Sigmoid colon (tissue), 7 donors: ENCODE measurements at places on chromosomes 11 and 22. TPM values are rescaled to one million over a fixed set of nuclear protein-coding genes. Genes with fewer than 3 reads are reported as not detected.
A peak's percentile ranks its signal among the peaks of the same experiment; 100 is the strongest.

NRGN gene
- polyA plus RNA-seq = 7.4 TPM

DNA sequence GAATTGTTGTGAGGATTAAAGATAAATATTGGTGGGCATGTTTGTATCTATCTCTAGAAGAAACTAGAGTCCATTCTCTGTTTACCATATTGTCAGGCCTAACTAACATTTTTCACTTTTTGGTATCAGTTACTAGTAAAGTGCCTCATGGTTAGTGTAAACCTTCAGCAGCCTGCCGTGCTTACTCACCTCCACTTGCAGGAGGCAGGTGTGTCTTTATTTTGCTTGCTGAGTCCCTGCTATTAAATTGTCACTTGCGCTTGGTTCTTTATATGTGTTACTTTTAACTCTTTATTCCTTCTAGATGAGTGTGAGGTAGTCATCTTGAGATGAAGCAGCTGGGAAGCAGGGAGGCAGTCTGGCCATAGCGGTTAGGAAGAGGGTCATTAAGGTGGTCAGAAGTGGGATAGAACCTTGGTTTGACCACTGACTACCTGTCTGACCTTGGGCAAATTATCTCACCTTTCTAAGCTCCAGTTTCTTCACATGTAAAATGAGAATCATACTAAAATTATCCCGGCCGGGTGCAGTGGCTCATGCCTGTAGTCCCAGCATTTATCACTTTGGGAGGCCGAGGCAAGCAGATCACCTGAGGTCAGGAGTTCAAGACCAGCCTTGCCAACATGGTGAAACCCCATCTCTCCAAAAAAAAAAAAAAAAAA is 21.2 kb downstream of the PPP6R3 start:
- DNase-seq = no peak

- no peak for DNase-seq
Observed at GRCh38 chr22:49051491-49052022, 776.1 kb downstream of the BRD1 start.

DNA sequence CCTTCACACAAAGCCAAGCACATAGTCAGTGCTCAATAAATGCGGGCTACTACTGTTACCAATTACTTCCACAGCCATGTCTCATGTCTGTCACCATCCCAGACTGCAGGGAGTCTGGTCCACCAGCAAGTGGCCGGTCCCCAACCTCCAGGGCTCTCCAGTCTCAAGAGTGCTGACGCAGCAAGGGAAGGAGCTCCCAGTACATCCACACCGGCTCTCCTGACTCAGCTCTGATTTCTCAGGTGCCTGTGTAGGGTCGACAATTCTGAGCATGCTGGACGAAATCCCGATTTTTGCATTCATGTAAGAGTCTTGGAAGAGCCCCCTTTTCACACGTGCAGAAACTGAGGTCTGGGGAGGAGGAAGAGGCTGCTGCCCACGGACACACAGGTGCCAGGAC is 10.3 kb upstream of the NEFH start:
- no peak for DNase-seq

- no peak for DNase-seq
Observed at GRCh38 chr11:67271205-67271540, 4.9 kb downstream of the GRK2 start.

OR2AG2 gene
- not detected for polyA plus RNA-seq

OR10A3 gene
- not detected for polyA plus RNA-seq

DNA sequence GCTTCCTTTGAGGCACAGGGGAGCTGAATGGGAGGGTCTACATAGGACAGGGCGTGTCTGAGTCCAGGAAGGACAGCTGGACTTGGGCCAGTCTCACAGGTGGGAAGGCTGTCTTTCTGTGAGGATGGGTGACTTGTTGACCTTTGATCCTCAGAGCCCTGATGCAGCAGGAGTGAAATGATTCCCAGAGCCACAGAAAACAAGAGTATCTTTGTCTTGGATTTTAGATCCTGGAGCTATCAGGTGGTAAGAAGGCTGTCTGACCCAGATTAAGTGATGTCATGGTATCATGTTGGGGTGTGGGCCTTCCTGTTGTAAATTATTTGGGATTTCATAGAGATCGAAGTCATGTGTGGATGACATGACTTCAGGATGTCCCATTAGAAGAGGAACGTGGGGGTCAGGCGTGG is 15.0 kb downstream of the PTPRJ start:
- DNase-seq = no peak

DNA sequence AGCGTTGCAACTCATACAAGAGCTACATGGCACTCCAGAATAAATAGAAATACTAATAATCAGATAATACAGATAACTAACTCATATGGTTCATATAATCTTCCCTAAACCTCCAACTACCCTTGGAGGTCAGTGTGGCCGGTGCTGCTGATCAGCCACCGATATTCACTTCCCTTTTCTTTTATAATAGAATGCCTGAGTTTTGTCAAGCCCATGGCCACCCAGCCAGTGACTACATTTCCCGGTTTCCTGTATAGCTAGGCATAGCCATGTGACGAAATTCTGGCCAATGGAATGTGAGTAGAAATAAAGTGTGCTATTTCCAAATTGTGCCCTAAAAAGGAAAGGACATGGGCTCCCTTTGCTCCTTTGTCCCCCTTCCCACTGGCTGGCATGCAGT is 5.9 kb upstream of the CAT start:
- DNase-seq = no peak

- DNase-seq = no peak
Observed at GRCh38 chr11:110356762-110357671, 60.6 kb upstream of the RDX start.

- DNase-seq = no peak
Observed at GRCh38 chr11:110148775-110149744, 55.9 kb downstream of the ZC3H12C start.

DNA sequence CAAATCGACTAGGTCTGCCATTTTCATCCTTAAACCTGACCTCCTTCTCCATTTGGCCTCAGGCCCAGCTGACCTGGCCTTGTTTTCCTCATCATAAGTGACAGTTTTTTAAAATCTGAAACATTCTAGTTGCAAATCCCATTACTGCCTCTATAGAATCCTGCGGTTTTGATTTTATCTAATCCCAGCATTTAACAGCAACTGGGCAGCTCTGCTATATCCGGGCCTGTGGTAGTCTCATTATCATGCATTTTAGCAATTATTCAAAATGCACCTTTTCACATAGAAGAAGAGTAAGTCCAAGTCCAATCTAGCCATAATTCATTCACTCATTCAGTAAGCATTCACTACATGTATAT is 28.6 kb upstream of the BIRC3 start:
- DNase-seq = no peak

DNA sequence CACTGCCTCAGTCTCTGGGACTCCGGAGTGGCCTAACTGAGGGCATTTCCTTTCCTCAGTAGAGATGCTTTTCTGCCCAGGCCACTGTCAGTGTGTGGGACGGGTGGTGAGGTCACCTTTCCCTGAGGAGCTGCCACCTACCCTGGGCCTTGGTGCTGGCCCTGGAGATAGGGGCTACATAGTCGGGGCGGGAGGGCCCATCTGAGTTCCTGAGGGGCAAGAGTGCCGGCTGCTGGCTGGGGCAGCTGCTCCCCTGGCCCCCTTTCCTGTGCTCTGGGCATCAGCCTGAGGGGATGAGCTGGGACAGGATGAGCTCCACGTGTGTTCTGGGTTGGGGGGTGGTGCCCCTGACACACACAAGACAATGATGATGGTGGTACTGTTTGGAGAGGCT is 5.4 kb downstream of the KCNC1 start:
- peak; percentile 47 for DNase-seq

DNA sequence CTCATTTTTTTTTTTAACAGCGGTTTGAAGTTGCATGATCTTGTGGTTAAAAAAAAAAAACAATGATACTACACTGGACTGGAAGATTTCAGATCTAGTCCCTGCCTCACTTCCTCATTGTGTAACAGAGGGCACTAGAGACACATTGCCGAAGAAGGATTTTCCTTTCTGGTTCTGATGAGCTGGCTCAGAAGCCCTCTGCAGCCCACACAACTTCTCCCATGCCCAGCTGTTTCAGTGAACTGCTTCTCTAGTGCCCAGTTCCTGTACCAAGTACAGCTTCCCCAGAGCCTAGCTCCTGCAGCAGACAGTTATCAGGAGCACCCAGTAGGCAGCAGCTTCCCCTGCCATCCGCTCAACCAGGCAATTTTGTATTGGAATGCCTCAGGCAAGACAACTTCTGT is 29.5 kb upstream of the ANO5 start:
- DNase-seq = peak; percentile 48

DNA sequence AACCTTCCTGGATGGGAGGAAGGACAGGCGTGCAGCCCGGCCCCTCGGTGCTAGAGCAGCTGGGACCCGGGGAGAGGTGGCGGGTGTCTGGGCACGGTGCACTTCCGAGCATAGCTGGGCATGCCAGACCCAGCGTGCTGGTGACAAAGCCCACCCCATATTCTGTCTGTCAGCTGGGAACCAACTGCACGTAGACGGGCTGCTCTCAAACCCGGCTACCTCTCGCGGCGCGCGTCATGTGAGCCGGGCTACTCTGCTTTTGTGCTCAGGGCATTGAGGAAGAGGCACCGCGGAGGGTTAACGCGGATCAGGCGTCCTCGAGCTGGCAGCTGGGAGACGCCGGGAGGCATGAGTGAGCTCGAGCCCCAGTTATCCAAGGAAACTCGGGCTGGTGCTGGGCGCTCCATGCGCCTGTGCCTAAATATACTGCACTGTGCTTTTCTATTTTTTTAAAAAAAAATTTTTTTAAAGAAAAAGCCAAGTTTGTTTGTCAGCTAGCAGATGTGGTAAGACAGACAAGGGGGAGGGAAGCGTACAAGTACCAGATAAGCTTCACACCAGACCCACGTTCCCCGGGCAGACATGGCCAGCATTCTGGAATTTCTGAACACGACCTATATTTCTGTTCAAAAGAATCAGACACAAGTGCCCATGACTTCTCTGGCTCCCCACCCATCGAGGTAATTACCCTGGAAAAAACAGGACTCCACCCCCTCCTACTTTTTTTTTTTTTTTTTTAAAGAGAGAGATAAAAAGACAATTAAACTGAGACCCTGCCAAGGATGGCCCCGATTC is 425.6 kb downstream of the SHANK2 start:
- DNase-seq = peak; percentile 81

- no peak for DNase-seq
Observed at GRCh38 chr11:50178737-50179136, 146.1 kb downstream of the OR4C45 start.

PHOX2A gene
- 1.7 TPM for polyA plus RNA-seq

DNA sequence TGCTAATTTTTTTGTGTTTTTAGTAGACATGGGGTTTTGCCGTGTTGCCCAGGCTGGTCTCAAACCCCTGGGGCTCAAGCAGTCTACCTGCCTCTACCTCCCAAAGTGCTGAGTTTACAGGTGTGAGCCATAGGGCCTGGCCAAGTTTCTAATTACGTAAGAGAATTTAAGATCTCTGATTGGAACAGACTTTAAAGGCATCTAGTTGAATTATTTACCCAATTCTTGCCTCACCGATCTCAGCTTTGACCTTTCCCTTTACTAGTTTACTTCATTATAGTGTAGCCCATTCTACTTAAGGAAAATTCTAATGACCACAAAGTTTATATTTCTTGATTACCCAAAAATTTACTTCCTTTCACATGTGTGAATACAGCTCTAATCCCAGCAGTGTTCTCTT is 81.6 kb downstream of the YAP1 start:
- no peak for DNase-seq

KDM4E gene
- not detected for polyA plus RNA-seq

RAPSN gene
- polyA plus RNA-seq = 0.61 TPM

- DNase-seq = peak; percentile 96
Observed at GRCh38 chr11:66607126-66607834, 9.2 kb upstream of the RBM14 start.

OR52E5 gene
- not detected for polyA plus RNA-seq

DNA sequence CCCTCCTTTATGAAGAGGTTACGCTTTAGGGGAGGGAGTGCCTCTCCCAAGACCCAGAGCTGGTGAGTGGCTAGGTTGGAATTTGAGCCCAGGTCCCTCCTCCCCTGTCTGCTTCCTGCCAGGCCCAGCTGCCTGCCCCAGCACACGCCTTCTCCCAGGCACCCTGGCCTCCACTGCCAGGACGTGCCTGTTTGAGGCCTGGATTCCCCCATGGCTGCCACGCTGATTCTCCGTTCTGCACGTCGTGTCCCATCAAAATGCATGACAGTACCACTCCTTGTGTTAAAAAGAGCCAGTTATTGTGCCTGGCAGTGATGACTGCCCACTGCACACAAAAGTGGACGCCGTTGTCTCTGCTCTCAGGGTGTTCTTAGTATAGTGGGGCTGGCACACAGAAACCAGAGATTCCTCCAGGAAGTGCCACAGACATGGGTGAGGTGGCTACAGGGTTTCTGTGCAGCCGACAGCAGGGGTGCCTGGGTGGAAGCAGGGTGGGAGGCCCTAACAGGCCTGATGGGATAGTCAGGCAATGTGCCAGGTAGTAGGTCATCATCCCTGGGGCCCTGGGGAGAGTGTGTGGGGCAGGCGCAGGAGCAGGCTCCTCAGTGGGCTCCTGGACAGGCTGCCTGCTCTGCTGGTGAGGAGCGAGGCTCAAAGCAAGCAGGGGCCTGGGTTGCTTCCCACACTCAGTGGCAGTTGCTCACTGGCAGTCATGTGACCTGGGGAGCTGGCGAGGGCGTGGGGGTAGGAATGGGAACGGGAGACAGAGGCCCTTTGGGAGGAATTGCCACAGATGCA is 24.2 kb downstream of the MED15 start:
- peak; percentile 83 for DNase-seq

DDT gene
- 261 TPM for polyA plus RNA-seq

HTR3B gene
- polyA plus RNA-seq = 0.07 TPM

ENTHD1 gene
- polyA plus RNA-seq = not detected

DNA sequence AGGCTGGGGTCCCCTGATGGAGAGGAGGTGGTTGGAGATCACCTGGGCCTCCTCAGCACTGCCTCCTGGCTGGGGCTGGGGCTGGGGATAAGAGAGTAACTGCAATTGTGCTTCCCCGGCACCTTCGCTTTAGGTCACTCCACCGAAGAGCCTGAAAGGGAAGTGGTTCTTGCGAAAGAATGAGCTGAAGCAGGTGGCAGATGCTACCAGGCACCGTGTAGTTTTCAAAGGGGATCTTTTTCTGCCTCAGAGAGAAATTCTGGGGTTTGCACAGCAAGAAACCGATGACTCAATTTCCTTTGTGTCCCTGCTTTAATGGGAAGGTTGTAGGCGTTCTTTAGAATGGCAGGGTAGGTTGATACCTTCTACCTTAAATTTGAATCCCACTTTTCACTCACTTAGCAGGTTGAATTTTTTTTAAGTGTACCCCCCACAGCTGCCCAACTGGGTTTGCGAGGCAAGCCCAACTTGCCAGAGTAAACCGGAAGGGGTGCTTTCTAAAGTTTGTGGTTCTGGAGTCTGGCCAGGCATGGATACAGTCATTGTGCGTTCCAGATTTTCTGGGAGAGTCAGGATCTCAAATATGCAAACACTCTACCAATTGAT is 5.3 kb downstream of the CD44 start:
- DNase-seq = no peak

GPR152 gene
- not detected for polyA plus RNA-seq

ME3 gene
- 10.9 TPM for polyA plus RNA-seq

DNA sequence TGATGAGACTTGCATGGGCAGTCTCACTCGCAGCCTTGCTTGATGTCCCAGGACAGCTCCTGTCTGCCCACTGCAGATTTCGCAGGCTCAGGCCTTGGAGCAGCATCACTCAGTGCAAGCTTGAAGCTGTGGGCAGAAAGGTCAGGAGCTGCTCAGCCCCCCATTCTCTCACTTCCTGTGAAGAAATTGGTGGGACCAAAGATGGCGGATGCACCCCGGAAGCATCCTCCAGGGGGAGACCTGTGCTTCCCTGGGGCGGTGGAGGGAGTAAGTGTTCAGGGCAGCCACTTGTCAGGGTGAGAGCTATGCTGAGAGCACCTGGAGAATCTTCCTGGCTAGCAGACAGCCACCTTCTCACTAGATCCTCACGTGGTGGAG is 11.3 kb downstream of the PLAAT2 start:
- DNase-seq = peak; percentile 46

GRCh38 chr11:48017105-48017830 is 36.9 kb downstream of the PTPRJ start:
- no peak for DNase-seq

DGAT2 gene
- polyA plus RNA-seq = 1.2 TPM

IZUMO1R gene
- polyA plus RNA-seq = not detected

DTX4 gene
- 21.0 TPM for polyA plus RNA-seq
